ENCODE measurements at places on chromosomes 1 and 21.

DNA sequence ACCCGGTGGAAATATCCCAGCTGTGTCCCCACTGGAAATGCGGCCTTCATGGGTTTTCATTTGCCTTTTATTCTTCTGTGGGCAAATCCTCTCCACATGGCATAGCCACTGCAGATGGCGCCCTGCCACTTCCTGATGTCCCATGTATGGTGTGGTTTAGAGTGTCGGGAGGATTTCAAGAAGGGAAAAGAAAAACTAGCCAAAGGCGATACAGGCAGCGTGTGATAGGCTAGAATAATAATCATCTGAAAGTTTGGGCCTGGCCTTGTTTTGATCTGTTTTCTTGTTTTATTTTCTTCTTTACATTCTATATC is 123.6 kb downstream of the PEX14 start:
- DNase-seq = peak; percentile 26

DNA sequence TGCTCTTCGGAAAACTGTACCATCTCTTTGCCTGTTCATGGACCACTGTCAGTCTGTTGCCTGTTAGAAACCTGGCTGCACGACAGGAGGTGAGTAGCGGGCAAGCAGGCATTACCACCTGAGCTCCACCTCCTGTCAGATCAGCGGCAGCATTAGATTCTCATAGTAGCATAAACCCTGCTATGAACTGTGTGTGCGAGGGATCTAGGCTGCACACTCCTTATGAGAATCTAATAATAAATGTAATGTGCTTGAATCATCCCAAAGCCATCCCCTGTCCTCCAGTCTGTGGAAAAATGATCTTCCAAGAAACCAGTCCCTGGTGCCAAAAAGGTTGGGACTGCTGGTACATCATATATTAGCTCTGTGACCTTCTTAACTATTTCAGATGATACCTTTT is 110.0 kb downstream of the SMYD3 start:
- DNase-seq = no peak

GRCh38 chr1:38456531-38456876 is 403.1 kb downstream of the RRAGC start:
- peak; percentile 80 for DNase-seq

DNA sequence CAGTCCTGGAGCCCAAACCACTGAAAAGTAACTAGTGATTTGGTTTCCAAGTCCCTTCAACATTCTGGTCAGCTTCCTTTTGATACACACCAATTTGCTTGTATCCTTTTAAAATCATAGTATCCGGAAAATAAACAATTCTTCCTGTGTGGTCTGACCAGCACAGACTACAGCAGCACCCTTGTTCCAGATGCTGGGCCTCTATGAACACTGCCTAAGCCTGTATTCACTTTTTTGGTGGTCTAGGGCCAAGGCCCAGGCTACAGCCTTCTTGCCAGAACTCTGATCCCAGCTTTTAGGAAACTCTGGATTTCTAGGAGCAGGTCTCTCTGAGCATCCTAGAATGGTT is 801 bp upstream of the DDAH1 start:
- DNase-seq = no peak

- no peak for DNase-seq
Observed at GRCh38 chr21:44365967-44366585, 12.7 kb downstream of the TRPM2 start.

DNA sequence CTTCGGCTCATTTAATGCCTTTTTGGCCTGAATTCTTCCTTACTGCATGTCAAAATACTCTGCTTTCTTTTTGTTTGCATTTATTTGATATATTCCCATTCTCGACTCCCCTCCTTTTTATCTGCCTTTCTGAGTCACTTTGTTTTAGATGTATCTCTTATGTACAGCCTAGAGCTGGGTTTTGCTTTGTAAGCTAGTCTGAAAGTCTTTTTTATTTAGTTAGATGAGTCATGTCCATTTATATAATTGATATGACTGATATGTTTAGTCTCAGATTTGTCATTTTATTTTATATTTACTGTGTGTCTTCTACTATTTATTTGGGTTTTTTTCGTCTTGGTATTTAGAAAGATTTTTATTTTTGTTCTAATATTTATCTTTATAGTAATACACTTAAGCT is 33.6 kb upstream of the GNG5 start:
- DNase-seq = no peak

DNA sequence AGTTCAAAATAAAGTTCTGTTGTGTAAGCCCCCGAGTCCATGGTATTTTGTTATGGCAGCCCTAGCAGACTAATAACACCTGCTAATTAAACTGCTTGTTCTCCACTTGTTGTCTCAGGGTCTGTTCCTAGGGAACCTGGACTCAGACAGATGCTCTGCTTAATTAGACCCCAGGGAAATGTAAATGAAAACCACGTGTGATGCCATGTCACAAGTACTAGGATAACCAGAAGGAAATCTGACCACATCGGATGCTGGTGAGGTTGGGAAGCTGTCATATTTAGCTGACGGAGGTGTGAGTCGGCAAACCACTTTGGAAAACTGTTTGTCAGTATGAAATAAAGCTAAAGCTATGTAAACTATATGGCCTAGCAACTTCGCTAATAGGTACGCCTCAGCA is 19.6 kb downstream of the EDN2 start:
- DNase-seq = peak; percentile 87

- no peak for DNase-seq
Observed at GRCh38 chr21:25359724-25360123, 247.6 kb downstream of the MRPL39 start.

DNA sequence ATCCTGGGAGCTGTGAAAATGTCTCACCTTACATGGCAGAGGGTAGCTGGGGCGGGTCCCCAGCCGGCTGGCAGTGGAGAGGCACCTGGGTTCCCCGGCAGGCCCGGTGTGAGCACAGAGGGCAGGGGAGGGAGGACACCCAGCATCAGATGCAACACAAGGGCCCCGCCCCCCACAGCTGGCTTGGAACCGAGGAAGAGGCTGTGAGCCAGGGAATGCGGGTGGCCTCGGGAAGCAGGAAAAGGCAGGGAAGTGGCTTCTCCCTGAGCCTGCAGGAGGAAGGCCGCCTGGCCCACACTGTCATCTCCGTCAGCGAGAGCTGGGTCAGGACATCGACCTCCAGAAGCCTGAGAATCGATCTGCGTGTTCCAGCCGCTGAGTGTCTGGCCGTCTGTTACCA is 87.3 kb downstream of the SIK1 start:
- DNase-seq = no peak

DNA sequence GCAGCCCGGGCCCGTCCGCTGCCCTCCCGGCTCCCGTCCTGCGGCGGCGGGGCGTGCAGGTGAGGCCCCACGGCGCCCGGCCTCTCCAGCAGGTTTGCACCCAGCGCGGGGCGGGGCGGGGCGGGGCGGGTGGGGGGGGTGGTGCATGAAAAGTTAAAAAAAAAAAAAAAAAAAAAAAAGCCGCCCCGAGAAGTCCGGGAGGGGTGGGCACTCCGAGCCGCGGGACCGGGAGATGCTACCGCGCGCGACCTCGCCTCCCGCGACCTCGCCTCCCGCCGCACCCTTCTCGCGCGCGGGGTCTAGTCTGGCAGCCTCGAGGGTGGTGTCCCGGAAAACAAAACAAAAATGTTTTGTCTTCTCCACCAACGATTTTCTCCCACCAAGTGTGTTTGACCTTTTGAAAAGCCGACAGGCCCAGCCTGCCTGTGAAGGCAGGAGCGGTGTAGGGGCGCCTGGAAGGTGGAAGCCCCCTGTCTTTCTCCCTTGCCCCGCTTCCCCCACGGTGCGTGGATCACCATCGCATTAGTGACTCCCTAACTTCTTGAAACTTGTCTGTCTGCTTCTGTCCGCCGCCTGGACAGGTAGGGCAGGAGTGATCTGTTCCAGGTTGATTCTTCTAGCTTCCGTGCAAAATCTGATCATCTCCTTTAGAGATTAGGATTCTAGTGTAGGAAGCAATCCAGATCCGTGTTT is 569 bp downstream of the RCAN3 start:
- DNase-seq = no peak

DNA sequence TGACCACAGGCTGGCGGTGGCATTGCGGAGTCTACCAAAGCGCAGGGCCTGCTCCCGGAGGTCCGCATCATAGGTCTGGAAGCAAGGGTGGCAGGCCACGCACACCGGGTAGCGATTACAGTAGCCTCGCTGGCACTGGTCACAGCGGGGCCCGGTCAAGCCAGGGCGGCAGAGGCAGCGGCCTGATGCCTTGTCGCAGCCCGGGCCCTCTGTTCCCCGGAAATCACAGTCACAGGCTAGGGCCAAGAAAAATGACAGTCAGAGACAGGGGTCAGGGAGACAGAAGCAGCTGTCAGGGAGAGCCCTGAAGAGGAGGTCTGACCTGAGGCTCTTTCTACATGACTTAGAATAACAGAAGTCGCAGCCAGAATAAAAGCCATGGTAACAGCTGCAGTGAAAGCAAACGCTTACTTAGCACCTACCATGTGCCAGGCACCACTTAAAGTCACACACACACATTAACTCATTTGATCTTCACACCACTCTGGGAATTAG is 26.4 kb downstream of the LAMB3 start:
- DNase-seq = peak; percentile 19

GRCh38 chr1:236451796-236452373 is 57.8 kb downstream of the EDARADD start:
- peak; percentile 31 for DNase-seq

- DNase-seq = no peak
Observed at GRCh38 chr1:98340511-98340910, 321.0 kb upstream of the SNX7 start.

DNA sequence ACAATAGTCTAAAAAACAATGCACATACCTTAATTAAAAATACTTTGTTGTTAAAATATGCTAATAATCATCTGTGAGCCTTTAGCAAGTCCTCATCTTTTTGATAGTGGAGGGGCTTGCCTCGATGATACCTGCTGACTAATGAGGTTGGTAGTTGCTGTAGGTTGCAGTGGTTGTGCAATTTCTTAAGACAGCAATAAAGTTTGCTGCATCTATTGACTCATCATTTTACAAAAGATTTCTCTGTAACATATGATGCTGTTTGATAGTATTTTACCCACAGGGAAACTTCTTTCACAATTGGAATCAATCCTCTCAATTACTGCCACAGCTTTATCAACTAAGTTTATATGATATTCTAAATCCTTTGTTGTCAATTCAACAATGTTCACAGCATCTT is 7.6 kb downstream of the C1orf87 start:
- DNase-seq = no peak

- DNase-seq = no peak
Observed at GRCh38 chr1:161182214-161182613, 4.9 kb upstream of the B4GALT3 start.

GRCh38 chr21:31866077-31866511 is 6.7 kb upstream of the HUNK start:
- peak; percentile 94 for DNase-seq

- DNase-seq = no peak
Observed at GRCh38 chr1:23381233-23381885, 11.7 kb upstream of the ZNF436 start.

- peak; percentile 53 for DNase-seq
Observed at GRCh38 chr1:22169816-22170215, 26.9 kb upstream of the WNT4 start.

Data from NCI-H82 (cell line).